ENCODE measurements at places on chromosomes 5 and 9. TPM values are rescaled to one million over a fixed set of nuclear protein-coding genes. Genes with fewer than 3 reads are reported as not detected.

Gene BHMT2
- total RNA-seq, result 1.6 TPM

Gene TMEM232
- 3.7 TPM for total RNA-seq

Gene PDGFRB
- total RNA-seq, result 14.2 TPM

Gene TLR4
- total RNA-seq, result 12.8 TPM

Gene CDKN2B
- 158 TPM for total RNA-seq

Gene BAG1
- total RNA-seq, result 163 TPM

Gene ADRB2
- 1.4 TPM for total RNA-seq

Gene NEURL1B
- 90.8 TPM for total RNA-seq

Gene GRXCR2
- total RNA-seq, result not detected

Gene FNIP1
- 31.2 TPM for total RNA-seq

Gene FOXD4L5
- 0.31 TPM for total RNA-seq

Gene CSNK1G3
- total RNA-seq, result 70.1 TPM

Gene NTNG2
- 1.1 TPM for total RNA-seq

Gene APBA1
- 14.4 TPM for total RNA-seq

Gene LAMC3
- 0.82 TPM for total RNA-seq

Gene KDM4C
- 55.6 TPM for total RNA-seq

Gene CENPK
- 7.8 TPM for total RNA-seq

Gene CSF2
- total RNA-seq, result not detected

Gene ACER2
- total RNA-seq, result 15.3 TPM

Gene SRD5A1
- total RNA-seq, result 18.9 TPM

Gene PCDHB15
- 0.49 TPM for total RNA-seq

Gene SLC36A2
- total RNA-seq, result not detected

Gene PCDHB2
- 1.1 TPM for total RNA-seq

Gene EIF4EBP3
- 32.9 TPM for total RNA-seq

Gene SLC46A2
- total RNA-seq, result not detected

Gene BNC2
- total RNA-seq, result 19.3 TPM

Gene RORB
- total RNA-seq, result 0.15 TPM

Gene CCNJL
- total RNA-seq, result 27.7 TPM

Gene DPYSL3
- 23.9 TPM for total RNA-seq

Gene ANKS6
- total RNA-seq, result 28.4 TPM

Gene WNK2
- total RNA-seq, result 161 TPM

Gene GSN
- total RNA-seq, result 404 TPM

All from left colon (tissue), 2 donors.